ENCODE measurements at places on chromosomes 3 and 15. TPM values are rescaled to one million over a fixed set of nuclear protein-coding genes. Genes with fewer than 3 reads are reported as not detected.

Gene P3H2
- polyA plus RNA-seq, result 1.4 TPM

Gene TGM4
- not detected for polyA plus RNA-seq

Gene SLC24A5
- not detected for polyA plus RNA-seq

Gene ANKUB1
- polyA plus RNA-seq, result not detected

DNA sequence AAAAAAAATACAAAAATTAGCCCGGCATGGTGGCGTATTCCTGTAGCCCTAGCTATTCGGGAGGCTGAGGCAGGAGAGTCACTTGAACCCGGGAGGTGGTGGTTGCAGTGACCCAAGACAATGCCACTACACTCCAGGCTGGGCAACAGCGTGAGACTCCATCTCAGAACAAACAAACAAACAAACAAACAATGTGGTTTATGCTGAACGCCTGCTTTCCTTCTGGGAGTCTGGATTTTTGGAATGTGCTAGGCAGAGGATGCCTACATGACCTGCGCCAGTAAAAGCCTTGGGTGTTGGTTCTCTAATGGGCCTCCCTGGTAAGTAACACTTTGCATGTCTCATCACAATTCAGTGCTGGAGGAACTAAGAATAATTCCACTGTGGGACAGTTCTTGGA, 43.5 kb downstream of the PCNP start:
- no peak for DNase-seq

GRCh38 chr3:94234177-94234788, 171.4 kb downstream of the NSUN3 start:
- no peak for DNase-seq

- no peak for DNase-seq
Measured at GRCh38 chr15:39030291-39031070, 465.9 kb upstream of the RASGRP1 start.

- DNase-seq, result no peak
Measured at GRCh38 chr3:144242747-144243146, 271.1 kb downstream of the DIPK2A start.

DNA sequence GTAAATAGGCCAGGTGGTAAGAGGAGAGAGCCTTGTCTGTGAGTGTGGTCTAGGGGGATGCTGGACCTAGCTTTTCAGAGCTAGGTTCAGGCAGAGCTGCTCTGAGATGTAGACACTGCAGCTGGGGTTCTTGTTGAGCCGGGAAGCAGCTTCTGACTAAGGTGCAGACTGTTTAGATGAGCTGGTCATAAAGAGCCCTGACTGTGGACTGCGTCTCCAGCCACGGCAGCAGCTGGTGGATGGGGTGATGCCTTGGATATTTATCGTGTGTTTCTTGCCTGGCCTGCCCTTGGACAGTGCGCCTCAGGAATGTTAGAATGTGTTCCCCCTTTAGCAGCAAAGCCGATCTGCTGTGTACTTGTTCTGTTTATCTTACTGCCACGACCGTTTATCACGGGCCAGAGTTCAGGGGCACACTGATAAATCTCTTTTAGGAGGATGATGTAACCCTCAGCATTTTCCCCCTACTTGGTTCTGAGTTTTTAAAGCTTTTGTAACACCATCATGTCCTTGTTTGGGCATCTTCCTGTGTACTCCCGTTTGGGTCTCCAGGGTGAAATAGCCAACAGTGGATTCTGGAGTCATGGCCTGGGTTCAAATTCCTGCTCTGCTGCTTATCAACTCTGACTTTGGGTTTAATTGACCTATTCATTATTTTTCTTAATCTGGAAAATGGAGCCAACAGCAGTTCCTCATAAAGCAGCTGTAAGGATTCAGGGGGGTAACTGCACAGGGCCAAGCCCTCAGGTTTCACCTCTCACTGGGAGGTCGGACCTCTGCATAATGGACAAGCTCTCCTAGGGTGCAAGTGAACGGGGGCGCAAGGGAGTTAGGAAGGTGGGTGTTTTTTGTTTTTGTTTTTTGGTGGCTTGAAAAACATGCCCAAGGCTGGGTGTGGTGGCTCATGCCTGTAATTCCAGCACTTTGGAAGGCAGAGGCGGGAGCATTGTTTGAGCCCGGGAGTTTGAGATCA, 51.4 kb downstream of the FLNB start:
- DNase-seq, result peak; percentile 76

Measured in stomach (tissue), 19 donors.